ENCODE measurements at places on chromosomes 5 and 9.

- DNase-seq = peak; percentile 41
Measured at GRCh38 chr5:126777257-126777974, 480 bp downstream of the LMNB1 start.

DNA sequence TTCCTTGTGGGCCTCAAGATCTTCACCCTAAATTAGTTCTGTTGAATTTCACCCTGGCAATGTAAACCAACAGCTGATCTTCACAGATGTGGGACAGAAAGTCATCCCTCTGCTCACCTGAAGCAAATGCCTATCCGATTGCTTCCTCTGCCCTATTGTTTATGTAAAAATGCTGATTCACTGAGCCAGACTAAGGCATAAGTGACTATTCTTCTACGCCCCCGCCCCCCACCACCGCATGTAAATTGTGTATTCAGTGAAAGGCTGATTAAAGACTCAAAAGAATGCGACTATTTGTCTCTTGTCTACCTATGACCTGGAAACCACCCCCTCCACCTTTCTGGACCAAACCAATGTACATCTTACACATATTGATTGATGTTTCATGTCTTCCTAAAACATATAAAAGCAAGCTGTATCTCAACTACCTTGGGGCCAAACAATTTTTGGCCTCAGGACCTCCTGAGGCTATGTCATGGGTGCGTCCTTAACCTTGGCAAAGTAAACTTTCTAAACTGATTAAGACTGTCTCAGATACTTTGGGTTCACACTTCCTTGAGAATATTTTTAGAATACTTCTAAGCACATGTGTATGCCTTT is 129.7 kb upstream of the BOD1 start:
- DNase-seq = no peak

DNA sequence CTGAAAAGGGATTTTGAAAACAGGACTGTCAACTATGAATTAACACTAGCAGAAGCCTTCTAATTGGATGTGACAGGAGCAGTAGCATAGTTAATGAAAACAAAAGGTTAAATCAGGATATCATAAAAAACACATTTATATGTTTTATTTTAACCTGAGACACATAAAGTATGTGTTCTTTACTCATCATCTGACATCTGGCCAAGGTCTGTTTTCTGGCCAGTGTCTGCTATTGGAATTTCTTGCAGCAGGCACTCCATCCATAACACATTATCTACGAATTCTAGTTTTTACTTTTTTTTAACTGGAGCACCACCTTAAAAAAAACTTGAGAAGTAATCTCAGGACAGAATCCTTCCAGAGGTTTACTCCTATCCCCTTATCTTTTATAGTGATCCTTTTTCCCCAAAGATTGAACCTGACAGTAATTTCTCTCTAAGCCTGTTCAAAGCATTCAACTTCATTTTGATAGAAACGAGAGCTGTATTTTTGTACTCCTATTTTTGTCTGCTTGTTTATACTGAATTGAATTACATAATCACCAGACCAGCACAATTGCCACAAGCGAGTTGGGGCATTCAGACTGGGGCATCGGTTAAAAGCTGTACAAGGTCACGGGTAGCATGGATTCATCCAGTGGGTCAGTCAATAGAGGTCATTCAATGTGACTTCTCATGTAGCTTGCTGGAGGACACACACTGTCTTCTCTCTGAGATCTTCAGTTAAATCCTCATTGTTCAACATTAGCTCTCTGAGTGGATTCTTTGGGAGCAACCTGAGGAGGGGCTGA is 205.6 kb upstream of the CLINT1 start:
- DNase-seq = no peak

DNA sequence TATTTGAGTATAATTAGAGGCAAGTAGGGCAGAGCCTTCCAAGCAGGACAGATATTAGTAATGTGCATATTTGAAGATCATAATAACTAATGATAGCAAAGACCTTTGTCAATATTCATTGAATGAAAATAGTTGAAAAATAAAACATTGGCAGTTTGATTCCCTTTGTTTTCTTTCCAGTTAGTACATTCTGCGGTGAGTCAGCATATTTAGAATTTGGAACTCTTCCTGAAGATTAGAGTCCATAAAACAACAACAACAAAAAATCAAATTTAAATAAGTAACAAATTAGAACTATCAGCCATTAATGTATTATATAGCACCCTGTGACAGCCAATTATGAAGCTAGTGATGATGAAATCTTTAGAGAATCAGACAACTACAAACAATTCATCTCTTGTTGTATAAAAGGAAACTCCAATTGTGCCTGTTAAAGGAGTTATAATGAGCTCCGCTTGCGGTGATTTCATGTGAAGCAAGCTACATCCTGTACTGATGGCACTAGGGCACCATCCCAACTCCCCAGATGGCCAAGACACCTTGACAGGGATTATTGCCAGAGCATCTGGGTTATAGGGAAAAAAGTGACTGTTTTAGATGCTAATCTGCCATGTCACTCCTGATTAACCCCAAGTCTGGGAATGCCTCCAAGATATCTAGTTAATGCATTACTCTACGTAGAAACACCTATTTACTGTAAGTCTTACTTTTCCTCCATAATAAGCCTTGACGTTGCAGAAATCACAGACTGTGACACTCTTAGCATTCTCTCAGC is 6.8 kb downstream of the IFNA8 start:
- DNase-seq = no peak

DNA sequence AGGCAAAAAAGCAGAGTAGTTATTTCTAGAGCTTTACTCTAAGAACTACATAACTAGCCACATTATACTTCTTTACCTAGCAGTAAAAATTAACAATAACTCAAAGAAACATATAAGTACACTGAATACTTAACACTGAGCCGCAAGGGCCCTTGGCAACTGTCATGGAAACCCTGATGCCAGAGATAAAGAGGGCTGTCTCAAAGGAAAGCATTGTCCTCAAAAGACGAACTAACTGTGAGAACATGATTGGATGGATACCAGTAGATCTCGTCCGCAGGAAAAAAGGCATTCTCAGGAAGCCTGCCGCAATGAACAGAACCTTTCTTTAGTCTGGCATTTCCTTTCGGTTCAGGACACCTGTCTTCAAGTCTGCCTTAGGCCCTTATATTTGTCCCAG is 379.0 kb upstream of the SLC30A5 start:
- no peak for DNase-seq

DNA sequence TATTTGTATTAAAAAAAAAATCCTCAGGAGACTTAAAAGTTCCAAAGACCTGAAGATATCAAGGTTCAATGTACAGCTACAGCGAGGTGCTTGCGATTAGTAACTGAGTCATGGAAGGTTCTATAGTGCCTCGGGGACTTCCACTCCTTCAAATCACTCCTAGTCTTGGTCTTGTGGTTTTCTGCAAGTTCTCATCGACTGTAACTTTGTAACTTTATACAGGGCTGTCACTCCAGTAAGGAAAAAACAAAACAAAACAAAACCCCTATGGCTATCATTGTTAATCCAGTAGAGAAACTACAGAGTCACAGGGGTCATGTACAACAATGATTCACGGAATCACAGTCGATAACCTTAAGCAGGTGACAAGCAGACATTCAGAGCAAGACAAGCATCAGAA is 39.8 kb upstream of the SELENOP start:
- DNase-seq = no peak

- DNase-seq = no peak
Measured at GRCh38 chr9:122579874-122580273, 3.3 kb downstream of the OR1L8 start.

- DNase-seq = no peak
Measured at GRCh38 chr5:76379316-76379715, 23.8 kb upstream of the IQGAP2 start.

GRCh38 chr9:34579104-34579807 is 10.3 kb downstream of the CNTFR start:
- DNase-seq = no peak

DNA sequence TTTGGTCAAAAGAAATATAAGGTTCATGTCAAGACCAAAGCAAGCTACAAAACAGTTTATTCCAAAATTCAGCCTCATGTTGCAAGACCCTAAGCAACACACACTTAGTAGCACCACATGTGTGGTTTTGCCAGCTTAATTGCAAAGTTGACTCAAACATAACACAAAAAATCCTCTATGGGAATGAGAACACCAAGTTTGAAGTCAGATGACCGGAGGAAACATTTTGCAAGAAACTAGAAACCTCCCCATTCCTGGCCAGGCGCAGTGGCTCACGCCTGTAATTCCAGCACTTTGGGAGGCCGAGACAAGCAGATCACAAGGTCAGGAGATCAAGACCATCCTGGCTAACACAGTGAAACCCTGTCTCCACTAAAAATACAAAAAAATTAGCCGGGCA is 261.8 kb downstream of the EBF1 start:
- DNase-seq = no peak

DNA sequence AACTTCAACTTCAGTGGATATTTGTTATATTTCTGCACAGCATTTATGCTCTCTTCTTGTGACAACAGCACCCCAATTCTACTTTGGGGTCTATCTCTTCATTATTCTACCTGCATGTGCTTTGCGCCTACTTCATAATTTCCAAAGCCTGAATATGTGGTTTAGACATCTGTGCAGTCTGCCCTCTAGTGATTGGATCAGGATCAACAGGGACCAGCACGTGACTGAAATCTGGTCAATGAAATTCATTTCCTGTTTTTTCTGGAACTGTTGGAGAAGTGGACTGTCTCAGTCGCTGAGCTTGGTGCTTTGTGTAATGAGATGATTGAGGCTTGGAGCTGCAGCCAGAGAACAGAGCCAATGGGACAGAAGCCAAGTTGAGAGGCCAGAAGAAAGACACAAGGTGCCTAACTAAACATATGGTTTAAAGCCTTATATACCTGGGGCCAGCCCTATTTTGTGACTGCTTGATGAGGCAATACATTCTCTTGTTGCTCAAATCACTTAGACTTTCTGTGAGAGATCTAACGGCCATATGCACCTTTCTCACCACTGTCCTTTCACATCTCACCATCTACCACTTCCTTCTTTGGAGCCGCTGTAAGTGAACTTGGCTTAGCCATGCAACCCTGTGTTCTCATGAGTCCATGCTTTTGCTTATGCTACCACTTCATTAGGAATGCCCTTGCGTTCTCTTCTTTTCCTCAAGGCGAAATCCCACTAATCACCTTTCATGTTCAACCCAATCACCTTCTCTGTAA is 68.8 kb upstream of the PPP2R2B start:
- DNase-seq = no peak

DNA sequence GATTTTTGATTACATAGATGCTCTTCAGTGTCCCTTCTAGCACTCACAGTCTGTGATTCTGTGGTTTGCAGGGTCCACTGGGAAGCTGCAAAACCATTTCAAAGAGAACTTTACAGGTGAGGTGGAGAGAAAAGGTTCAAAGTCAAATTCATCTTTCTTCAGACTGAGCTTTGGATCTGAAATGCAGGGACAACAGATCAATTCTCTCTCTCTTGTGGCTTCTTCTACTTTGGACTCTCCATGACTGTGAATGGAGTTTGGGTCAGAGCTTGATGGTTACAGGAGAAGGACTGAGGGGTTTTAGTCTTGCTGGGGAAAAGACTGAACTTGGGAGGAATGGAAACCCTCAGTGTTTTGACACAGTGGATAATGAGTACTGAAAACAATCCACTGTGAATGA is 91.8 kb downstream of the PTTG1 start:
- DNase-seq = no peak

- no peak for DNase-seq
Measured at GRCh38 chr5:138926688-138927448, 51.7 kb upstream of the LRRTM2 start.

GRCh38 chr5:38369692-38370091 is 111.3 kb downstream of the EGFLAM start:
- DNase-seq = no peak

- DNase-seq = no peak
Measured at GRCh38 chr9:92534674-92535073, 1.1 kb downstream of the ECM2 start.

DNA sequence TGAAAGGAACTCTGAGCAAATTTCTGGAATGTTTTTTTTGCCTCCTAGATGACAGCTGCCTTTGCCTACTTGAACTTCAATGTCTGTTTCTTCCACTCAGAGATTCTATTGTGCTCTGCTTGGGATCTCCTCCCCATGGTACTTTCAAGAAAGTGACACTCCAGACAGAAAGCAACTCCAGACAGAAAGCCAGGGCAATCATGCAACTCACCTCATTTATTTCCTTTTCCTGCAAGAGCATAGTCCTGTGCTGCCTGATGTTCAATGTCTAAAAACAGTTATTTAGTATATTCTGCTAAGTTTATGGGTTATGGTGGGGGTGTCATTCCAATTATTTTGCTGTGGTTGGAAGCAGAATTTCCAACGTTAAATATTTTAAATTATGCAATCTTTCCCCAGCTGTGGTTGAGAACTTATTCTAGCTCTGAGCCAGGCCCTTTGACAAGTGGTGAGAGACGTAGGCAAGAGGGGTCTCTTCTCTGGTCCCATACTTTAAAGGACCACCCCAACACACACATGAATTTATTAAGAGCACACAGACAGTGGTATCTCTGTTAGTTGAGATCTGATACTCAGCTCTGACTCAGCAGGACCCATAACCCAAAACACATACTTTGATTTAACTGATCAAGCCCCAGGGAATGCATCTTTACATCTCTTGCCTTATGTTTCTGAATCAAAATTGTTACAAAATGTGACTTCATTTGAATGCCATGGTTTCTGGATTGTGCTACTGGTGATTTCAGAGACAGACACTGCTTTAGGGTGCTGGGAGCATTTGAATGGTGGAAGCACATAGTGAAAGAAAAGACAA is 39.5 kb upstream of the MAMDC2 start:
- DNase-seq = no peak

DNA sequence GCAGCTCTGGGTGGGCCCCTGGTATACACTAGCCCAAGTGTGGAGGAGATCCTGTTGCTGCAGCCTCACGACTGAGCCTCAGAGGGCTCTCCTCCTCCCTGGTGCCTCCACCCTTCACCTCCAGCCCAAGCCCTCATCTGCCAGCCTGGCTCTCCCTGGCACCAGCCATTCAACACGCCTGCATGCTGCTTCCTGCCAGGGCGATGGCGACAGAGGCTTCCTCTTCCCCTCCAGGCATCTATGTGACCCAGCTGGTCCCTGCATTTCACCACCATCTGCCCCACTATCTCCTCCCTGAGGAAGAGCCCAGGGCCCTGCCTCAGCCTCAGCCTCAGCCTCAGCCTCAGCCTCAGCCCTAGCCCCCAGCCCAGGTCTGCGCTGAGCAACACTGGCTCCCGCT is 54.8 kb upstream of the ANGPTL2 start:
- DNase-seq = no peak

DNA sequence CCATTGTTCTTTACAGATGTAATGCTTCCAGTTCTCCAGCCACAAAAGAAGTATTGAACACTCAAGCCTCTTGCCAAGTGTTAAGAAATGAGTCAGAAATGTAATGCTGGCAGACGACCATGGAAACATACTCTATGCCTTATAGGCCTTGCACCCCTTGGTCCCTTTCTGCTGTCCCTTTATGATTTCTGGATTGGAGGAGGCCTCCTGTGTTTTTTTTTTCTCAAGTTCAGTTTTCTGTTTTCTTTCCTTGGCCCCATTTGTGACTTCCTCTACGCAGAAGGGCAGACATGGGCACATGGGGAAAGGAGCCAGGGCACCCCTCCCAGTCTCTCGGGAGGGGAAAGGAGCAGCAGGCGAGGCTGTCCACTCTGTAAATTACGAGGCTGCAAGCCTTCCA is 53.4 kb downstream of the SNX18 start:
- DNase-seq = no peak
